ENCODE measurements at places on chromosomes 7 and 10.

- DNase-seq, result no peak
These were observed 26.4 kb downstream of the C10orf71 start for GRCh38 chr10:49325131-49325915.

DNA sequence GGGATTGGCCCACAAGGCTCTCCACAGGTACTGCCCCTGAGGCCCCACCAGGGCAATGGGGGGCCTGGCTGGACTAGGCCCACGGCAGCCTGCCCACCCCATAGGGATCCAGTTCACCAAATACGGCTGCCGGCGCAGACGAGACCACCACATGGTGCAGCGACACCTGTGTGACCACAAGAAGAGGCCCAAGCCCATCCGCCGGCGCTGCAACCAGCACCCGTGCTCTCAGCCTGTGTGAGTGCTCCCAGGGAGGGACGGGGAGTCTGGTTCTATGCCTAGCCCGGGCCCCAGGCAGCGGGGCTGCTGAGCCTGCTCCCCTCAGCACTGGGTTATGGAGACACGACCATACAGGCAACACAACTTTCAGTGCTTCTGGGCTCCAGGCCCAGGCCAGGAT, 33.2 kb downstream of the TBATA start:
- DNase-seq, result no peak

GRCh38 chr7:30301751-30302150, 17.4 kb downstream of the ZNRF2 start:
- DNase-seq, result no peak

DNA sequence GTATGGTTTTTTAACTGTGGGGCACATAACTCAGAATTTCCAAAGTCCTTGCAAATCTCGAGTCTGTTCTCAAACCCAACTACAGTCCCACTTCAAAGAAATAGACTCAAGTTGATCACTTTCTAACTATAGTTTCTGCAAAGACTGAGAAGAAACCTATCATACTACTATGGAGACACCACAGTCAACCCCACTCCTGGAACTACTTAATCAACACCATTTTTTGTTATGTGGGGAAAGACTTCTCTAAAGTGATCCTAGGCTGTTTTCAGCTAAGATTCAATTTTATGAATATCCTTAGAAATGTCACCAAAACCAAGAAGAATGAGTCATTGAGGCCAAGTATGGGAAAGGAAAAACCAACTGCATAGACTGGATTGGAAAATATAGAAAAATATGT, 198.8 kb downstream of the WDR11 start:
- no peak for DNase-seq

- peak; percentile 21 for DNase-seq
These were observed 299.3 kb upstream of the MEOX2 start for GRCh38 chr7:15985587-15986384.

GRCh38 chr10:24174014-24174413, 34.9 kb upstream of the KIAA1217 start:
- no peak for DNase-seq

GRCh38 chr7:105688617-105689016, 107.3 kb upstream of the EFCAB10 start:
- no peak for DNase-seq

- peak; percentile 34 for DNase-seq
These were observed 300.9 kb downstream of the NEBL start for GRCh38 chr10:20596065-20596755.

DNA sequence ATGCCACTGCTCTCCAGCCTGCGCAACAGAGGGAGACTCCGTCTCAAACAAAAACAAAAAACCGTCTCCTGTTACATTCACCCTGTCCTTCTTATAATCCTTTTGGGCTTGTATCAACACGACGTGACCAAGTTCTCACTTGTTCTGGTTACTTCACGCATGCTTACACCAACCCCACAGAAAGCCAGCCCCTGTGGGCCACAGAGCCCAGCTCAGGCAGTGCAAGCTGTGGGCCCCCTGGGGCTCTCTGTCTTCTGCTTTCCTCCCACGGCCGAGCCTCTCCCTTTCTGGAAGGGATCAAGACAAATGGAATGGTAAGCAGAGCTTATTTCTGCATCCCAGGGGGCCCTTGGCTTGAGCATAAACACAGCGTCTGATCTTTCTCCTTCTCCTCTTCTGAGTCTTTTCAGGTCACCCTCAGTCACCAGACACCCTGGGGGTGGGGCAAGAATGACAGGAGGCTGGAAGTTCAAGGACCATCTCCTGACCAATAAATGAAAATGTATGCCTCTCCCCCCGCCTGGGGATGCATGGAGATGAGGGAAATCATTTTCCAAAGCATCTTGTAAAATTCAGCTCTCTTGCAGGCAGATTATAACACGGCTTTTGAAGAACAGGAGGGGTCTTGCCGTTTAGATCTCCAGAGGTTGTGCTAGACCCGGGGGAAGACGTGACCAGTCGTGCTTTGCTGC, 19.0 kb upstream of the TRIM56 start:
- no peak for DNase-seq

DNA sequence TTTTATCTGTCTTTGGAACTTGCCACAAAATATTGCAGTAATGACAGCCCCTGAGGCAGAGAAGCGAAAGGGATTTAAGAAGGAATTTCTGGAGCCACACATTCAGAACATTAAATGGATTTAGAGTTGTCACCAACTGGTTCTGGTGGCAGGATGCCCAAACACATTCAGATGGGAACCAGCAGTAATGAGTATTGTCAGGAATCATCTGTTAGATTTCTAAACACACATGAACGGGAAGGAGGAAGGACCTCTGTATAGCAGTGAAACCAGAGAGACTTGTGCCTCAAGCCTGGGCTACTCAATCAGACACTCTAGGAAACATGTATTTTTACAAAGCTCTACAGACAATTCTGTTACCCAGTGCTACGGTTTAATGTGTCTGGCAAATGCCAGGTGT, 103.8 kb upstream of the CCNY start:
- DNase-seq, result peak; percentile 61

DNA sequence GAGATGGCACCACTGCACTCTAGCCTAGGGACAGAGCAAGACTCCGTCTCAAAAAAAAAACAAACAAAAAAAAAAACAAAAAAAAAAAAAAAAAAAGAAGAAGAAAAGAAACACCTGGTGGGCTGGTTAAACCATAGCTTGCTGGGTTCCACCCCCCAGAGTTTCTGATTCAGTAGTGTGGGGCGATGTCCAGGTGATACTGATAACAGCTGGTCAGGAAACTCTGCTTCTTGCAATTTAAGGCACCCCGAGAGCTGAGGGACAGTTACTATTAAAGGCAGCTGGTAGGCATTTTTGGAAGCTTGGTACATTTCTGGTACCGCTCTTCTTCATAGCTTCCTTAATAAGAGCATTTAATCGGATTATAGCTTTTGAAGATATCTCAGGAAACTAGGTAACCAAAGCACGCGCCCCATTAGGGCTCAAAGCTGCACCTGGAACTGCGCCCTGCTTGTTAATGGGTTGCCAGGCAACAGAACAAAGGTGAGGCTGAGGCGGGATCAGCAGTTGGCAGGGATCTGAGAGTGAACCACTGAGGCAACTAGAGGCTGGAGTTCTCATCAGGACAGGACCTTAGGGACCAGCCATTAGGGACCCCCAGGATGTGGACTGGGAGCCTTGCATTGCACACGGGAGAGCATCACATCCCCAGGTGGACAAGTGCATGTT, 6.5 kb upstream of the SDK1 start:
- DNase-seq, result no peak

DNA sequence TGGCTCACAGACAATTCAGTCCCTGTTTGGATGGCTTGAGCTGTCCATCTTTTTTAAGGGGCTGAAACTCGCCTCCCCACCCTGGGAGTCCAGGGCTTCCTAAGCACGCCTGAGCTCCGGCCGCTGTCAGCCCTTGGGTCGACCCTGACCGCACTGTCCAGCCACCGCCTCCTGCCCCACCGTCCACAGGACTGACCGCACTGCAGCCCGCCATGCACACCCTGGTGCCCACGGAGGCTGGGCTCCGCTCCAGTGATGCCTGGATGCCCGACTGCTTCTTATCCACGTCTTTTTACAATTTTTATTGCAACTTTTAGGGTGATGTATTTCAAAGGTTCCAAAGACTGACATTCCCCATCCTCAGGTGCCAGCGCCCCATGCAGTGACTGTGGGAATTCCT, 39.4 kb upstream of the FOXL3 start:
- DNase-seq, result no peak

DNA sequence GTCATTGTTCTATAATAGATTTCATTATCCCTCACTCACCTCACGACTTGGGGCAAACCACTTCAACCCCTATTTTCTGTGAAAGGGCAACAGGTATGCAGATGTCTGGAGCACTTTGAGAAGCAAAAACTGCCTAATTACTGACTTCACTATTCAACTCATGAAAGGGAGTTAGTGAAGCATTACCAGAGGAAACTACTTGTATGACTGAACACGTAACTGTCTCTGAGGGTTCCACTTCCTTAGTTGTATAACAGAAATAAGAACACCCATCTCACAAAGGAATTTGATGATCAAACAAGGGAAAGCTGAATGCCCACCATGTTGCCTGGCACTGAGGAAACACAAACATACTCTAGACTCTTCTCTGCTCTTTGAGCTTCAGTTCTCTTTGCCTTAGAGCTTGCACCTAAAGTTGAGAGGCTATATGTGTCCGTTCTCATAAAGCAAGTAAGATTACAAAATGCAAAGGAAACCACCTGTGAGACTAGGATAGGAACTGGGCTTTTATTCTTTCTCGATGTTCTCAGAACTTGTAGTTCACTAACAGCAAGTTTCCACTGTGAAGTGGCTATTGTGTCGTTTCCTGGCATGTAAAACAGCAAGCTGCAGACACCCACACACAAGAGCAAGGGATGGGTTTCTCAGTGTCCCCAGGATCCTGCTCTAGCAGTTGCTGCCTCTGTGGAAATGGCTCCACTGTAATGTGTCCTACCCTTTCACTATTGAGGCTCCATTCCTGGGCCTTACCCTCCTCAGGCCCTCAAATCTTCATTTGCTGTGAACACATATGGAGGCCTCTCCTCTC, 2.6 kb downstream of the TMEM243 start:
- no peak for DNase-seq

DNA sequence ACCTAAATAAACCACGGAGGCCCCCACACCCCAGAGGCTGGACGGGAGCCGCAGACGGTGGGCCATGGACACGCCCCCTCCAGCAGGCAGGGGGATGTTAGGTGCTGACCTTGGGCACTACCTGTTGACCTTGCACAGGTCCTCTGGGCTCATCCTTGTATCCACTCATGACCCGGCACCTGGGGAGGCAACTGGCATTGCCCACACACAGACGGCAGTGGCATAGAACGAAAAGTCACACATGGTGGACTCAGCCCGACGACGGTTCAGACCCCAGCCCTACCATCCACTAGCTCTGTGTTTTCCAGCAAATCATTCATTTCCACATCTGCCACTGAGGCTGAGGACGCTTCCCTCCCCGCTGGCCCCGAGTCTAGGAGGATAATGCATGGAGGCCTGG, 247.7 kb upstream of the PPP2R2D start:
- DNase-seq, result no peak

GRCh38 chr7:32588657-32589056, 93.4 kb downstream of the AVL9 start:
- DNase-seq, result peak; percentile 70

- no peak for DNase-seq
These were observed 130.4 kb upstream of the MEOX2 start for GRCh38 chr7:15816835-15817426.

- DNase-seq, result no peak
These were observed 99.0 kb downstream of the DYNC2I1 start for GRCh38 chr7:158955146-158955870.

- no peak for DNase-seq
These were observed 35.0 kb downstream of the PRR15 start for GRCh38 chr7:29598613-29599012.

- no peak for DNase-seq
These were observed 9.6 kb downstream of the PYROXD2 start for GRCh38 chr10:98405422-98405821.

GRCh38 chr10:100345570-100346330, 1.3 kb upstream of the SCD start:
- peak; percentile 29 for DNase-seq

GRCh38 chr10:92413519-92413918, 122.6 kb downstream of the MARCHF5 start:
- no peak for DNase-seq

DNA sequence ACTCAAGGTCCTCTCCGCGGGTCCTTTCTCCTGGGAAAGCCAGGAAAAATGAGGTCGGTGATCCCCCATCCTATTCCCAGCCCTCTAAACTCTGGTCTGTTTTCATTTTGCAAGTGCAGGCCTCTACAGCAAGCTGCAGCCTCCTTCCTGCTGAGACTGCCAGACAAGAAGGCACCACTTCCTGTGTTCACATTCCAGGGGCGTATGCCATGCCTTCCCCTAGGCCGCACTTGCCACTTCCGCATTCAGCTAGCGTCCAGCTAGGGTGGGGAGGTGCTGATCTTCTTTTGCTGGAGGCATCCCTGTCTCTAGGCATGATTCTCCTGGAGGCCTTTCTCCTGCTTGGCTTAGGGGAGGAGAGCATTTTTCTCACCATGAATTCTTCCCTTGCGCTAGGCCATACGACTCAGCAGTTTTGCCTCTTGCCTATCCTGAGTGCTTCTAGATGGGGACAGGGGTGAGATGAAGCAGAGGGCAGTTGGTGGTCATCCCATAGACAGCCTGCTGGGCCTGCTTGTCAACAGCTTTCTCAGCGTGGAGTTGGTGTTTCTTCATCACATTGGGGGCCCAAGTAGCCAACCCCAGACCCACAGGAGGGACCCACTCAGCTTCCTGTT, 328.9 kb downstream of the RPS24 start:
- peak; percentile 83 for DNase-seq

DNA sequence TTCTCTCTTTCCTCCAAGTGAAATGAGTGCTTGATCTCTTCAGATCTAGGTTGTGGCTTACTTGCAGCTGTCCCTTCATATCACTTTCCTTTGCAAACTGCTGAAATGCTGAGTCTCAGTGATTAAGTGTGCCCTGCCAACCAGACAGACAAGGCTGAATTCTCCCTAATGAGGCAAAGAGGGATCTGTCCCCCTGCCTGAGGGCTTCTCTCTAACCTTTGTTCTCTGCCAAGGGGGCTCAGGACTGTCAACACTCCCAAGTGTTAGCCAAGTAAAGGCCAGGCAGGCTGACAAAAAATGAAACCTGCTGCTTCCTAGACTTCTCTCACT, at the start of gene MSS51:
MSS51 (minus strand) TSS at position 24 of the 330 bp plus-strand sequence. CDS start 5,277 bp downstream, outside the sequence.
- no peak for DNase-seq

- no peak for DNase-seq
These were observed 12.1 kb downstream of the ZSCAN21 start for GRCh38 chr7:100061518-100062193.

GRCh38 chr10:7409732-7410168, 1.1 kb downstream of the SFMBT2 start:
- DNase-seq, result no peak
